ENCODE measurements at places on chromosomes 2 and 18. TPM values are rescaled to one million over a fixed set of nuclear protein-coding genes. Genes with fewer than 3 reads are reported as not detected.
A peak's percentile ranks its signal among the peaks of the same experiment; 100 is the strongest.

The C2orf66 gene
- not detected for total RNA-seq

The LDLRAD4 gene
- total RNA-seq: 1.3 TPM

- DNase-seq: no peak
- no peaks in the 10 kb centered on the region for H3K36me3 ChIP-seq
- no peaks in the 10 kb centered on the region for H3K4me1 ChIP-seq
- no peaks in the 10 kb centered on the region for H3K27me3 ChIP-seq
- no peak overlapping the region for H3K4me3 ChIP-seq
- no peak overlapping the region for H3K27ac ChIP-seq
These were observed 189.4 kb downstream of the GPD2 start for GRCh38 chr2:156625360-156626170.

DNA sequence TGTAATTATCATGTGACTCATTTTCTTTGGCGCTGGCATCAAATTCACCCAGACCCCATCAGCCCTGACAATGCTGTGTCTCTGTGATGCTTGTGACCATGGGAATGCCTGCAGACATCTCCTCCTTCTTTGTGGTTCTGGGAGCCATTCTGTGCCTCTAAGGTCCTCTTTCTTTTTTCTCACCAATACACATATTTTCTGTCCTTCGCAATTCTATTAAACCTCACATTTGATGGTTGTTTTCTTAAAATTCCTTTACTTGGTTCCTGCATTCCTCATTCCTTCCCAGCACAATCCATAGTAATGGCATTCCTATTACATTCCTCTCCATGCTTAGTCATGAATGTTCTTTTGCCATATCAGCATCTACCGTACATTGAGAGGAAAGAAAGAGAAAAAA is 375.3 kb downstream of the PIK3C3 start:
- no peaks in the 10 kb centered on the region for H3K27me3 ChIP-seq
- H3K4me3 ChIP-seq: no peak overlapping the region
- no peaks in the 10 kb centered on the region for H3K36me3 ChIP-seq
- no peak for DNase-seq

The SPDYA gene
- total RNA-seq: 1.7 TPM

GRCh38 chr2:112751451-112752197 is 12.8 kb downstream of the CKAP2L start:
- DNase-seq: no peak
- H3K4me3 ChIP-seq: no peak overlapping the region
- no peaks in the 10 kb centered on the region for H3K27me3 ChIP-seq
- no peaks in the 10 kb centered on the region for H3K36me3 ChIP-seq
- peak overlapping the region; percentile 31 for H3K27ac ChIP-seq

- no peaks in the 10 kb centered on the region for H3K36me3 ChIP-seq
- no peak for DNase-seq
- H3K4me1 ChIP-seq: no peaks in the 10 kb centered on the region
- no peaks in the 10 kb centered on the region for H3K27me3 ChIP-seq
- no peak overlapping the region for H3K4me3 ChIP-seq
- no peak overlapping the region for H3K27ac ChIP-seq
These were observed 277.3 kb downstream of the MBD5 start for GRCh38 chr2:148298196-148298595.

DNA sequence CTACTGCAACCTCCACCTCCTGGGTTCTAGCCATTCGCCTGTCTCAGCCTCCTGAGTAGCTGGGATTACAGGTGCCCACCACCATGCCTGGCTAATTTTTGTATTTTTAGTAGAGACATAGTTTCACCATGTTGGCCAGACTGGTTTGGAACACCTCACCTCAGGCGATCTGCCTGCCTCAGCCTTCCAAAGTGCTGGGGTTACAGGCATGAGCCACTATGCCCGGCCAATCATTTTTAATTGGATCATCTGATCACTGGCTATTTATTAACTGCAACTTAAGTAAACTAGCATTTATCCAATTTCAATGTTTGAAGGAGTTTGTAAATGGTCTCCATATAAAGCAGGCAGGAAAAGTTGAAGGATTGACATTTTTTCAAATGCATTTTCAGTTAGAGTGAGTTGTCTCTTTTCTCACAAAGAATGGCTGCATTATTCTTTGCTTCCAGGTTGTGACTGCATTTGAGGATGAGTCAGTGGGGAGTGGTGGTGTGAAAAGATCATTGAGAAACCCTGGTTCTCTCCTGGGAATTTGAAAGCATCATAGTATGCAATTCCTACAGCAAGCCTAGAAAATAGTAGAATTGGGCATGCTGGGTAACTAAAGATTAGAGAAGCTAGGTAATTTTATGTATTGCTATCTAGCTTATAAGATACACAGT is 431.1 kb upstream of the ZEB2 start:
- H3K4me1 ChIP-seq: no peaks in the 10 kb centered on the region
- no peaks in the 10 kb centered on the region for H3K27me3 ChIP-seq
- no peaks in the 10 kb centered on the region for H3K36me3 ChIP-seq
- no peak overlapping the region for H3K27ac ChIP-seq
- DNase-seq: no peak

- no peak overlapping the region for H3K4me3 ChIP-seq
- H3K36me3 ChIP-seq: no peaks in the 10 kb centered on the region
- DNase-seq: no peak
- no peak overlapping the region for H3K27ac ChIP-seq
- H3K4me1 ChIP-seq: no peaks in the 10 kb centered on the region
- no peaks in the 10 kb centered on the region for H3K27me3 ChIP-seq
These were observed 381.9 kb downstream of the KCNJ3 start for GRCh38 chr2:155080373-155080772.

The CDK15 gene
- total RNA-seq: not detected

DNA sequence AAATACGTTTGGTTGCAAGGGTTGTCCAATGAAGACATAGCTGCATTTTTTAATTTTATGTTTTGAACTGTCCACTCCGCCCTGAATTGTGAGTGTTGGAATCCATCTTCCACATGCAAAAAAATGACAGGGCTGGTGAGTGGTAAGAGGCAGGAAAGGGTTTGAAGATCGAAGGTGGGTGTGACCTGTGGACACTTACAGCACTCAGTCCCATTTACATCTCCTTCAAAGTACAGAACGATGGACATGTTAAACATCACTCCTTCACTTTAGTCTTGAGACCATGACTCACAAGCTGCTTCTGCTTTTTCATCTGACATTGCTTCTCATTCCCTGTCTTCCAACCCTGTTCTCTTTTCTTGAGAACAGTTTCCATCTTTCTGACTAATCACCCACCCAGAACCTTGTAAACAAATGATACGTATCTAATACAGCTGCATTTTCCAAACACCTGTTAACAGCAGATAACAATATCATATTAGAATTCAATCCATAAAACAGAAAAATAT is 179.3 kb downstream of the ZNF516 start:
- no peak for DNase-seq
- H3K27me3 ChIP-seq: no peaks in the 10 kb centered on the region
- no peak overlapping the region for H3K4me3 ChIP-seq
- H3K4me1 ChIP-seq: no peaks in the 10 kb centered on the region

GRCh38 chr2:170928036-170928823 is 823 bp upstream of the GORASP2 start:
- DNase-seq: no peak
- H3K27ac ChIP-seq: peak overlapping the region; percentile 95
- peaks cover 18% of the 10 kb centered on the region for H3K4me1 ChIP-seq
- no peaks in the 10 kb centered on the region for H3K36me3 ChIP-seq

The LCLAT1 gene
- total RNA-seq: 11.9 TPM

DNA sequence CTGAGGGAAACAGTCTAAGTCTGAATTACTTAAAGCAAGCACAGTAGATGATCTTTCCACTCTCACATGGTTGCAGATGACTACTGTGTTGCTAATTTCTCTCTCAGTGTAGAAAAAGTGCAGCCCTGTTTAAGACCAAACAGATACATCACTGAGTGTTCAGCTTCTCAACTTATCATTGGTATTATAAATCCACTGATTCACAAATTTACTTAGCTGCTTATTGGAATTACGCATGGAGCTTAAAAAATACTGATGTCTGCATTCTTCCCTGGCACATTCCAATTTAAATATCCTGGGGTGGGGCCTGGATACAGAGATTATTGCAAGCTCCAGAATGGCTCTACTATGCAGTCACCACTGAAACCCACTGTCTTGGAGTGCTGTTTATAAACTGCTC is 411.2 kb downstream of the RND3 start:
- no peaks in the 10 kb centered on the region for H3K36me3 ChIP-seq
- H3K4me1 ChIP-seq: no peaks in the 10 kb centered on the region
- H3K27me3 ChIP-seq: no peaks in the 10 kb centered on the region
- H3K4me3 ChIP-seq: no peak overlapping the region
- no peak for DNase-seq

The NEU4 gene
- not detected for total RNA-seq

The INPP5D gene
- 2.2 TPM for total RNA-seq

The SUPT7L gene
- 25.4 TPM for total RNA-seq

The CHRNA1 gene
- not detected for total RNA-seq

DNA sequence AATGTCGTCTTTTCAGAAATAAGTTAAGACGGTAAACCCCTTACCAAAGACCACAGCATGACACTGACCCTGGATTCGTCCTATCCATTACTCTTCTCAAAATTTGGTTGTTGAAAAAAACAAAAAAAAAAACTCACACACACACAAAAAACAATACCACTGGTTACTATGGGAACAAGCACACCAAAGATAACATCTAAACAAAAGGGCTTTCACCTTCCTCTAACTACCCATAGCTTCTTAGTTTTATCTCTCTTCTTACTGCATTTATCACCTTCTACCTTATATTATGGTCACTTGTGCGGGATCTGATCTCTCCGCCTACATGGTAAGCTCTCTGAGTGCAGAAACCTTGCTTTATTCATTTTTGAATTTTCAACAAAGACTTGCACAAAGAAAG is 192.7 kb downstream of the STK39 start:
- no peaks in the 10 kb centered on the region for H3K36me3 ChIP-seq
- no peak overlapping the region for H3K27ac ChIP-seq

DNA sequence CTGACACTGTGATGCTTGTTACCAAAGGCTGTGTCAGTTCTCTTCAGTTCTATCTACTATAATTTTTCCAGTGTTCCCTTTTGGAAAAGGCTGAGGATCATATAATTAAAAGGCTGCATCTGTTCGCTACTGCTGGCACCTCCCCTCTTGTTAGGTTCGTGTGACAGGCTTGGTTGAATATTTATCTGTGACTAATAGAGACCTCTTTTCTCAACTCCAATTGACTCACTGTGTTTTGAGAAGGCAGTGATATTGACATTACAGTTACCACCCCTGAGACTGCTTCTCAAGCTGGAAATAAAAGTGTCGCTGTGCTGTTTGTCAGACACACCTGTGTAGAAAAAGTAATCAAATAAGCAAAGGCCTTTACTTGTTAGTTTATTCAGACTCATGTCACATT is 205.5 kb upstream of the KCNH7 start:
- no peaks in the 10 kb centered on the region for H3K27me3 ChIP-seq
- H3K4me3 ChIP-seq: no peak overlapping the region
- H3K4me1 ChIP-seq: no peaks in the 10 kb centered on the region
- no peak overlapping the region for H3K27ac ChIP-seq
- no peaks in the 10 kb centered on the region for H3K36me3 ChIP-seq

DNA sequence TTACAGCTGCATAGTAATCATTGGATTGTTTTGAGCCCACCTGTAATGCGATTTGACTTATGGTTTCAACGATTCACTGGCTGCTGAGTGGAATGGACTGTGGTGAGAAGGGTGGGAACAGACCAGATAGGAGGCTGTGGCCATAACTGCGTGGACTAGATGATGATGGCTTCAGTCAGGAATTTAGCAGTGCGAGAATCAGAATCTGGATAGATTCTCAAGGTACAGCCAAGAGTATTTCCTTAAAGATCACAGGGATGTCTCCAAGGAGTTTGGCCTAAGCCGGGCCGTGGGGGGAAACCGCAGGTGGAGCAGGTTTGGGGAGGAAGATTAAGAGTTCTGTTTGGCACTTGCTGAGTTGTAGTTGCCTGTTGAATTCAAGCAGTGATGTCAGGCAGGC is 44.0 kb upstream of the CHMP1B start:
- no peaks in the 10 kb centered on the region for H3K27me3 ChIP-seq
- H3K4me1 ChIP-seq: no peaks in the 10 kb centered on the region
- no peak for DNase-seq
- H3K4me3 ChIP-seq: no peak overlapping the region
- H3K27ac ChIP-seq: no peak overlapping the region
